CD4-positive, alpha-beta T cell treated with Interleukin-2 at 100 ng/mL for 4 hours (primary cell): ENCODE measurements at places on chromosomes 7 and 10.

DNA sequence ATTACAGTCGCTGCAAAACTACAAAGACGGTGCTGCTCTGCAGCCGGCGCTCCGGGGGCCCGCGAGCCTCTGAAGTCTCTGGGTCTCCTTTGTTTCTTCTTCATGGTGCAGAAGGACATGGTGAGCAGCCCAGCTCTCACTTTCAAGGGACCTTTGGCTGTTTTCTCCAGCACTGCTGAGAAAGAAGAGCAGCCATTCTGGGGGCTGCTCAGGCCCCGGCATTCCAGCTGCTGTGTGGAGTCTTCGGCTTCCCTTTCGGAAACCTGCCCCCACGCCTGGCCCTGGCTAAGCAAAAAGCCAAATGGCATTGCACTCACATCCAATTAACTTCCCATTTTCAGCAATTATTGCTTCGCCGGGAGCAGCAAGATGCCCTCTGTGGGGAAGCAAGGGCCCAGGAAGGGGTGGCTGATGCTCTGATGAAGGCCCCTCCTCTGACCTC, 555.7 kb downstream of the PTPRN2 start:
- DNase-seq = no peak

DNA sequence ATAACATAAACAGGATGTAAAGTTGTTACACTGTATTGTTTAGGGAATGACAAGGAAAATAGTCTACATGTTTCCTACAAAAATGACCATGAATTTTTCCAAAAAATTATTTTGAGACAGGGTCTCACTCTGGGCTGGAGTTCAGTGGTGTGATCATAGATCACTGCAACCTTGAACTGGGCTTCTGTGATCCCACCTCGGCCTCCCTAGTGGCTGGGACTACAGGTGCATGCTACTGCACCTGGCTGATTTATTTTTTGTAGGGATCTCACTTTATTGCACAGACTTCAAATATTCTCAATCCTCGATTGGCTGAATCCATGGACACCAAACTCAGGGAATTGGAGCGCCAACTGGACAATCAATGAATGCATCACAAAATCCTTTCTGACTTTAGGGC, 6.6 kb downstream of the CHCHD2 start:
- DNase-seq = no peak

DNA sequence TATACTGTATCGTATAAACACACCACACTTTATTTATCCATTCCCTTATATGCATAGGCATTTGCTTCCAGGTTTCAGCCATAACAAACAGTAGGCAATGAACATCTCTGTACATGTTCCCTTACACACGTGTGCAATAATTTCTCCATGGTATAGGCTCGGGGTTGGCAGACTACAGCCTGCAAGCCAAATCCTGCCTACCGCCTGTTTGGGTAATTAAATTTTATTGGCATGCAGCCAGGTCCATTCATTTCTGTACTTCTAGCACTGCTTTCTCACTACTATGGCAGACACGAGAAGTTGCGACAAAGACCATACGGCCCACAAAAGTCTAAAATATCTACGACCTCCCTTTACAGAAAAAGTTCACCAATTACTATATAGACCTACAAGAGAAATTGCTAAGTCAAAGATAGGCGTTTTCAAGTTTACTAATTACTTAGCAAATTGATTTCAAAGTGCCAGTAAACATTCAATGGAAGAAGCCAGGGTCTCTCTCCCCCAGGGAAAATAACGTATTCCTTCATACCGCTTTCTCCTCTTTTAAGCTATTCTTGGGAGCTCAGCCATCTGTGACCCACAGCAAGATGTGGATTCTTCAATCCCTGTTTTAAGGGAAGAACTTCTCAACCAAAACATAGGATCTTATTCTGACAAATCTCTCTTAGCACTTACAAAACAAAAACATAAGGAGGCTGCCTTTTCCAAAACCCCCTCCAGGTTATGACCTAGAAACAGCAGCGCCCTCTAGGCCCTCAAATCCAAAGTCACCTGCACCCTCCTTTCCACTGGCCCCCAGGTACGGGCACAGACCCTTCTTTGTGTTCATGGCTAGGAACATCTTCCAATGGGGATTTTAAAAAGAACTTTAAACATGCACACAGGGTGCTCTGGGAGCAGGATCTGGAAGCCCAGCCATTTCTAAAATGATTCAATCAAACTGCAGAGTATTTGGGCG, 100.5 kb downstream of the FGFR2 start:
- DNase-seq = no peak

DNA sequence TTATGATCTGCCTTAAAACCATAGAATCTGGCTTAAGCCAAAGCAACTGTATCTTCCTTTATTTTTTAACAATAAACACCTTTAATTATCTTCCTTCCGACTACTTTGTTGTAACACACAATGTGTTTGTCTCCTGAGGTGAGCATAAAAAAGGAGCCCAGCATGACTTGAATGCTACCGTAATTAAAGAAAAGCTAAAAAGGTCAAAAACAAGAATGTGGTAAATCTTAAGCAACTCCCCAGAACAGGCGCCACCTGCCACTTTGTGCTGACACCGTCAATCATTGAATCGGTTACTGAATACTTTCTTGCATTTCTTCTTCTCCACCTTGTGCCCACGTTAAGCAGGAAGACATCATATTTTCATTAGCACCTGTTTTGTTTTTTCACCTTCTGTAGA, 569.9 kb upstream of the C7orf33 start:
- no peak for DNase-seq

- DNase-seq = no peak
These were observed 18.1 kb downstream of the CEP55 start for GRCh38 chr10:93514521-93514920.

DNA sequence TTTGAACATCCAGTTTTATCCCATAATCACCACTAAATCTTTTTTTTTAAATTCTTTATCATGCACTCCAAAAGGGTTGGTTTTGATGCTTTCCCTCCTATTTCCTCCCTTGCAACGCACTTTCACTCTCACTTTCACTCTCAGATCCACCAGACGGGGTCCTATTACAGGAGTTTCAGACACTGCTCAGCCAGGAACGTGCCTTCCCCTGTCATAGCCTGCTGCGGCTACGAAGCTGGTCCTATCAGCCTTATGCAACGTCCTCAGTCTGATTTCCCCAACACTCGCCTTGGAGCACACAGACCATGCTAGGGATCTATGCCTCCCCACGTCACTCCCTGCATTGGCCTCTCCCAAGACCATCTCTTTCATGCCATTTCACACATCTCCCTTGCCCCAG, 23.4 kb downstream of the ZPBP start:
- DNase-seq = peak; percentile 20

DNA sequence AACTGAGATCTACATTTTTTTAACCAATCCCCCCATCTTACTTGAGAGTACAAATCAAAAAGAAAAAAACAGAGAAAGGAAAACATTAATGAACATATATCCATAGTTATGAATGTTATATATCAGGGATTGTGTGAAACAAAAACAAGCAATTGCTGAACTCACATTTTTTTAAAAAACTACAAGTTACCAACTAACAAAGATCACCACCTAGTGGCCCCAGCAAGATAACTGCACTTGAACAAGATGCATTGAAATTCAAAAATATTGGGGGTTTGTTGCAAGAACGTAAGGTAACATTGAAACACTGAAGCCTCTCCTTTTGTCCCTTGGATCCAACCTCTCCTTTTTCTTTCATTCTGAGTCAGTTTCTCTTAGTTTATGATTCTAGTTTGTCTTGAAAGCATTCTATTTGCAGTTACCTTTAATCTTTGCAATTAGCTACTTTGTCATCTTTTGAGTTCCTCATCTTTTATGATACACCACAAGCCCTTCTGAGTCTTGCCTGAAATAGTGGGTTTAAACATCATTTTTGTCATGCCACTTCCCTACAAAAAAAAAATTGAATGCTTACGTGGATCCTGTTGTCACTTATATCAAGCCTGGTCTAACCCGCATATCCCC, 87.3 kb upstream of the TES start:
- no peak for DNase-seq

GRCh38 chr7:121595758-121596696, 199.9 kb upstream of the FAM3C start:
- no peak for DNase-seq

DNA sequence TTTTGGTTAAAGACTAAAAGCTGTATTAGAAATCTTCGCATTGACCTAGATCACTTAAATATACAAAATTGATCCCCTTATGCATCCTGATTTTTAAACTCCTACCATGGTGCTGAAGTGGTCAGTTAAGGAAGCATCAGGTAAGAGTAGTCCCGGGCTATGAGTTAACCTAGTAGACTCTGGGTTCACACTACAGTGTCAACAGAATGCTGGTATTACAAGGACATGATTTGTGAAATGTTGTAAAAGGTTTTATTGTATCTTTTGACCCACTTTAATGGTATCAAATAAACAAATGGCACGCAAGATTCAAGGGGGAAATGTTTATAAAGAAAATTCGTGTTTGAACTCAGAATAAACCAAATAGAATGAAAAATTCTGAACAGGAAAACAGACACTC, 36.8 kb downstream of the RTKN2 start:
- no peak for DNase-seq

DNA sequence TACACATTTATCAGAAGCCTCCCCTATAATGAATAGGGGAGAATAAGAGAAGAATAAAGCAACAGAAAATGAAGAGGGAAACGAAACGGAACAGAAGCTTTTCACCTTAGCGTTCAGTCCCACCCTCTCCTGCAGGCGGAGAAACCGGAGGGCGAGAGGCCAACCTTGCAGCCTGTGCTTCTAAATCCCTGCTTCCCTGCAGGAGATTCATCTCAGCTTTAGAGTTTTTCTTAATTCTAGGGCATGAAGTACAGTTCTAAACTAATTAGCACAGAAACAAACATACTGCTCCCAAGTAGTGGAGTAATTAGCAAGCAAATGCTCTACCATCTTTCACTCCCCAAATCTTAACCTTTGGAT, 107.2 kb downstream of the CUBN start:
- no peak for DNase-seq

DNA sequence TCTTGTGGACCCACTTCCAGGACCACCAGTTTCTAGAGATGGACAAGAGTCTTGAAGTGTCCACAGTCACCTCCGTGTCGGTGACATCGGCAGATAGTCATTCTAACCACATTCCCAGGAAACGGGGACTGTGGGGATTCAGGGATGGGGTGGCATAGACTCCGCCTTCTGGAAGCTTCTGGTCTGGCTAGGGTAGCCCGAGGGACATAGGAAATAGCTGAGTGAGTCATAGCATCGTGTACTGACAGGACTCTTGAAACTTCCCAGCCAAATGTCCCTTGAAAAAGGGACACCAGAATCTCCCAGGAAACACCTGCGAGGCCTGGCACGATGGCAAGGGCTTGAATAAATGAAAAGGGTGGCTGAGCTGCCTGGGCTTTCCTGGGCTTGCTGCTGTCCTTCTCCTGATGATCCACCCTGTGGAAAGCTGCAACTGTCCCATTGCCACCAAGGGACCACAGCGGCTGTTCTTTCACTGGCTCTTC, 84.1 kb upstream of the LRRC4 start:
- DNase-seq = no peak

- no peak for DNase-seq
These were observed 588 bp downstream of the CYREN start for GRCh38 chr7:135169964-135170273.

- no peak for DNase-seq
These were observed 166.7 kb downstream of the PTPN20 start for GRCh38 chr10:47077941-47078340.

- no peak for DNase-seq
These were observed 42.3 kb downstream of the TEX36 start for GRCh38 chr10:125640653-125641052.

DNA sequence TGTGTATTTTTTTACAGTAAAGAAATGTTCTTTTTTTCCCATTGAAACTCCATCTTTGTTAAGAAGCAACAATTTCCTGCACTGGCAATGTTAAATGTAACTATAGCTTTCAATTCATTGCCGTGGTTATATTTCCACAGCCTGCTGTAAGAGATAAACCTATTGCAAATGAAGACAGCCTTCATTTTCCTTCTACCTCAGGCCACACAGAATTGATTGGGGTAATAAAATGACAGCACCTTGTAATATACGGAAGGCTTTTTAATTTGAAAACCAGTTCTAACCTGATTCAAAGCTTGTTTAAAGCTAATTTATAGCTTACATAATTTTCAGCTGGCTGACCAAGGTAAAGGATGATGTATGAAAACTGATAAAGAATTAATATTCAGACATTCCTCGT, 161.9 kb downstream of the PHF14 start:
- no peak for DNase-seq

GRCh38 chr7:77553123-77553522, 16.0 kb downstream of the PTPN12 start:
- DNase-seq = no peak

GRCh38 chr7:104960741-104961448, 53.1 kb upstream of the KMT2E start:
- no peak for DNase-seq

GRCh38 chr7:106561151-106561550, 99.8 kb downstream of the CCDC71L start:
- DNase-seq = no peak

DNA sequence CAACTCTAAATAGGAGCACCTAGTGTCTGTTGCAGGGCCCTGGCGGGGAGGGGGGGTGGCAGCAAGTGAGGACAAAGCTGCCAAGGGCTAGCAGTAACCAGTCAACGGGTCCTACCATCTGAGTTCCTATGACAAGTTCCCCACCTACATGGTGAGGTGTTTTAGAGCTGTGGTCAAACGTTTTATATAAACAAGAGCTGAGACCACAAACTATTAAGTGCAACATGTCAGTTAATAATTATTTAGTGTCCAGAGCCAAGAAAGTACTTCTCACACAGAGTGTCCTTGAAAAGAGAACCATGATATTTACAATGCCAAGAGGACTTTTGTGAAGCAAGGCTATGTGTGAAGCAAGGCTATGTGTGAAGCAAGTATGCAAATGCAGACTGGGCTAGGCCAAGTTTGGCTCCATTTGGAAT, 434.7 kb downstream of the TNS3 start:
- DNase-seq = no peak

DNA sequence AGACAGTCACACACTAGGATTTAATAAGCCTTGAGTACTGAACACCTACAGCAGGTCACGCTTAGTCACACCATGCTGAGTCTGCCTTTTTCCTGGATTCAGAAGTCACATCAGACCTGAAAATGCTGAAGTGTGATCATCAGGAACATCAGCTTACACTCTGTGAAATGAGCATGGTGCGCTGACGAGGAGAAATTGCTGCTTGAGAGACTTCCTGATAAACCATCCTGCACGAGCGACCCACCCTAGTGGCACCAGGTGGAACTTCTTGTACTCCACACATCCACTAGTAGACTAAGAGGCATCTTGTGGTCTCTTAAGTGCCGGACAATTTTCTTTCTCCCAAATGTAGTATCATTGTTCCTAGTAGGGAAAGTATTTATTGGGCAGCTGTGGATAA, 51.8 kb upstream of the MRLN start:
- DNase-seq = no peak

GRCh38 chr10:97788552-97789442, 17.0 kb upstream of the SFRP5 start:
- DNase-seq = no peak
